ENCODE measurements at places on chromosomes 3 and 15.

GRCh38 chr3:186115239-186115996 lies 6.5 kb upstream of the ETV5 start:
- DNase-seq: no peak

DNA sequence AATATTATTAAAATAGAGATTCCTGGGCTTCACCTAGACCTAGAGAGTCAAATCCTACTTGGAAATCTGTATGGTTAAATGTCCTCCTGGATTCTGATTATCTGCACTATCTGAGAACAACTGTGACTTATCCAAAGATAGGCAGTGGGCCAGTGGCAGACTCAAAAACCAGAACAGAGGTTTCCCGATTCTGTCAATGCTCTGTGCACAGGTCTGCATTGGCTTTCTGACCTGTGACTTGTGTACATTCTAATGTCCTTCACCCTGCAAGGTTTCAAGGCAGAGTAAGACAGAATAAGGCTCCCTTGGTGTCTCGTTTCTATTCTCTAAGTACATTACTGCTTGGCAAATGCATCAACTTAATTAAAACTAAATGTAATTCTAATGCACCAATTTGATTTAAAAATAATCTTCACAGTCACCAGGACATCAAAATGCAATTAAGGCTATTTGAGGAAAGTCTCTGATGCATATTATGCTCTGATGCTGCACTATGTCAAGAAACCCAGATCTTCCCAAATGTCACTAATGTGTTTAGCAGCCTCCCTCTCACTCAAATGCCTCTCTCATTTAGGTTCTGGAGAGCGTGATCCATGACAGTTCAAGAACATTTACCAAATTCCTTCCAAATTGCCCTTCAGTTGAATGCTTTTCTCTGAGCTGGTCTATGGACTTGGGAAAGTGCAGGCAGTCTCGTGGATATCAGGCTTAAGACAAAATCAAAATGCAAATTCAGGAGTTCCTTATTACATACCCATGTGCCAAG lies 140.1 kb downstream of the STAC start:
- no peak for DNase-seq

- DNase-seq: no peak
Observed at GRCh38 chr3:143848704-143849103, 436 bp upstream of the SLC9A9 start.

- no peak for DNase-seq
Observed at GRCh38 chr3:73513260-73513659, 111.5 kb downstream of the PDZRN3 start.

GRCh38 chr3:168034152-168034928 lies 61.4 kb downstream of the GOLIM4 start:
- no peak for DNase-seq

DNA sequence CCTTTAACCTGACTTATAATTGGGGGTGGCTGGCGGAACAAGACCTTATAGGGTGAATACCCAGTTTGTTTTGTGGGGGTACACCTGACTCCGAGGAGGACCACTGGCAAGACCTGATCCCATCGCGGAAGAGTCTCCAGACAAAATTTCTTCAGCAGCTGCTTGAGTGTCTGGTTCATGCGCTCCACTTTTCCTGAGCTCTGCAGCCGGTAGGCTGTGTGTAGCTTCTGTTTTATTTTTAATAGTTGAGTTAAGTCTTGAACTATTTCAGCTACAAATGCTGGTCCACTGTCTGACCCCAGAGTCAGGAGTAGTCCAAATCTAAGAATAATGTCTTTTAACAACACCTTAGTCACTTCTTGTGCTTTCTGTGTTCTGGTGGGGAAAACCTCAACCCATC lies 21.2 kb upstream of the NOX5 start:
- DNase-seq: no peak

GRCh38 chr15:58704155-58704865 lies 45.2 kb downstream of the ADAM10 start:
- no peak for DNase-seq

DNA sequence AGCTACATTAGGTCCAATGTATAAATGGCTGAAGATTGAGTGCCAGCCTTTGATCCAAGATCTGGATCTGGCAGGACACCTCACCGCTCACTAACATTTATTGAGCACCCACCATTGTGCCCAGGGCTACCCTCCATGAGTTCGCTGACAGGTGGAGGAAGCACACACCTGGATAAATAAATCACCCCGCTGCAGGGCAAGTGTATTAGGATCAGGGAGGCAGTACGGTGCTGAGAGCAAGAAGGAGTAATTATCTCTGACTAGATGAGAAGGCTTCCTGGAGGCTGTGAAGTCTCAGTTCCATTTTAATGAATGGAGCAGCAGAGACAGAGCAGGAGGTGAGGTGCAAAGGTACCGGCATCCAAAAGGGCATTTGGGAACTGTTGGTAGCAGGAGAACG lies 104.1 kb downstream of the LIPC start:
- DNase-seq: no peak

- no peak for DNase-seq
Observed at GRCh38 chr3:54712539-54712938, 215.3 kb downstream of the LRTM1 start.

DNA sequence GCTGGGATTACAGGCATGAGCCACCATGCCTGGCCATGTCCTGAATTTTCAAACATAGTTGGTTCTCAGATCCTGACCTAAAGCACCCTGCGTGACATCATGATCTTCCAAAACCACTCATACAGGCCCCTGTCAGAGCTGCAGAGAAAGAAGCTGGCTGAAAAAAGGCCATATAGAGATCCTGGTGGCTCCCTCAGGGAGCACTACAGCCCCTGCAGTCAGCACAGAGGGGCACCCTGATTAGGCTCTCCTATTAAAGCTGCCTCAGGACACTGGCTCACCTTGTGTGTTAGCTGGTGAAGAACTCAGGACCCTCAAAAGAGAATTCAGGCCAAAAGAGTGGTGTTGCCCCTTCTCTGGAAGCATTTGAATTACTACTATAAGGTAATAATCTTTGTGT lies 249.7 kb upstream of the MCTP2 start:
- no peak for DNase-seq

- no peak for DNase-seq
Observed at GRCh38 chr15:26967719-26968269, 3.2 kb upstream of the GABRG3 start.

DNA sequence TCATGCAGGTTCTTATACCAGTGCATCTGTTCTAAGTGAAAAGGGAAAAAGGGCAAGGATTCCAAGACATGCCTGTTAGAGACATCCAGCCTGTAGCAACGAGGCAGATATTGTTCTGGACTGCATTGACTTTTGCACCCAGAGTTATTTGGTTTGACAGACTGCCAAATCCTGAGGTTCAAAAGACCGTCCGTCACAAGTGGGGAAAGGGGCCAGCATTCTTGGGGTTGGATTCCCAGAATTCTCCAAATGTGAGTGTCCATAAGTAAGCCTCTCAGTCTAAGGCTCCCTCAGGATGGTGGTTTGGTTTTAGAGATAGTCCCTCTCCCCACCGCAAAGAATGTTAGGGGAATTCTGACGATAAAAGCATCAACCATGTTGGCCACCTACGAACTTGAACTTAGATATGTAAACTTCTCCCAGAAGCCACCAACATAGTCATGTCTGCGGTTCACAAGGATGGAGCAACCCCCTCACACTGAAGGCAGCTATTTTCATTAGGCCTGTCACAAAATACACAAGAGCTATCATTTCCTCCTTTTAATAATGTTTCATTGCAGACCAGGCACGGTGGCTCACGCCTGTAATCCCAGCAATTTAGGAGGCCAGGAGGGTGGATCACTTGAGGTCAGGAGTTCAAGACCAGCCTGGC lies 13.6 kb upstream of the LACTB start:
- DNase-seq: no peak

DNA sequence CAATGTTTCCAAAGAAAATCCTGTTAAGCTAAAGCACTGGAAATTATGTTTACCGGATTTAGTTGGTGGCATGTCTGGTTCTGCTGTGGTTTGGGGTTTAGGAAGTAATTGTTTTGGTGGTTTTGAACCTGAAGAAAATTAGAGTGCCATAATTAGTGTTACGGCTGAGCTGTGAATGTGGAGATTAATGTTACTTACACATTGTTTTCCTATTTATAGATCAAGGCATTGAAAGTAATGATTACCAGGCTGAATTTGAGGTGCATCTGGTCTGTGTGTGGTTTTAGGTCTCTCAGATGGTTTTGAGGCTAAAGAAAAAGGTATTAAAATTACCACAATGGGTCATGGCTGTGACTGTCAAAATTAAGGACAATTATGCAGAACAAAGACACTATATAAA lies 128.9 kb downstream of the TFG start:
- DNase-seq: no peak

DNA sequence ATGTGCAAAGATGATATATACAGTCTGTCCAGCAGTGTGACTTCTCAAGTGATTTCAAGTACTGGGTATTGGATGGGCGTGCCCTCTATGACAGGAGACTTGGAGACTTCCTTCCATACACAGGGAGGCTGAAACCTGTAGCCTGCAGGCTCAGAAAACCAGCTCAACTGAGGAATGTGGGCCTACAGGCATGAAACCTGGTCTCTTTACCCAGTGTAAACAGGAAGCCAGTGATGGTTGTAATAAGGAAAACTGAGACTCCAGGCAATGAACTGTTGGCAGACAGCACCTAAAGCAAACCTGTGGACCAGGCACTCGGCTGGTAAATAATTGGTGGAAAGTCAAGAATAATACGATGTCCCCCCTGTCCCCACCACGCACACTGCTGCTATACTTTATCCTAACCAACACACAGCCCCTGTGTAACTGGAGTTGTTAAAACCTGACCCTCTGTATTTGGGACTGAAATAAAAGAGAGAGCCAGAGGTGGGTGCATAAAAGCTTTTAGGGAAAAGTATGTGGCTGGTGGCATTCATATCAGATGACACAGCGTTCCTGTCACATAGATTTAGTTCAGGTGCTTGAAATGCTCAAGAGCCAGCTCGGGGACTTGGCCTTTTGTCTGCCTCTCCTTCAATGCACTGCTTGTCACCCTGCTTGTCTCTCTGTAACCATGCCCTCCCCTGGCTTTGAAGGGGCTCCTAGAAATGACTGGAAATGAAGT lies 144.7 kb downstream of the TPRG1 start:
- no peak for DNase-seq

DNA sequence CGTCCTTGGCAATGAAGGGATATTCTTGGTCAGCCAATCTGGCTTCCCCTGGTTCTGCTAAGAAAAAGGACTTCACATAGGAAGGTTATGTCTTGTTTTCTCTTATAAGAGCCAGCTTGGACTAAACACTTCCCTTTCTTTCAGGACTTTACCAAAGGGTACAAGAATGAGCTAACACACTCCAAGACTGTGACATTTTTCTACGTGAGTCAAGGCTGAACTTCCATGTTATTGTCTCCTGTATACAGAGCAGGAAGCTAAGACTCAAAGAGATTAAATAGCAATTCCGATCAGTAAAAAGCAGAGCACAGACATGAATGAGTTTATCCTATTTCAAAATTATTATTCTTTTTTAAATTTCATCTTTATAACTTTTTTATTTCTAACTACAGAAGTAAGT lies 63.3 kb upstream of the STT3B start:
- no peak for DNase-seq

DNA sequence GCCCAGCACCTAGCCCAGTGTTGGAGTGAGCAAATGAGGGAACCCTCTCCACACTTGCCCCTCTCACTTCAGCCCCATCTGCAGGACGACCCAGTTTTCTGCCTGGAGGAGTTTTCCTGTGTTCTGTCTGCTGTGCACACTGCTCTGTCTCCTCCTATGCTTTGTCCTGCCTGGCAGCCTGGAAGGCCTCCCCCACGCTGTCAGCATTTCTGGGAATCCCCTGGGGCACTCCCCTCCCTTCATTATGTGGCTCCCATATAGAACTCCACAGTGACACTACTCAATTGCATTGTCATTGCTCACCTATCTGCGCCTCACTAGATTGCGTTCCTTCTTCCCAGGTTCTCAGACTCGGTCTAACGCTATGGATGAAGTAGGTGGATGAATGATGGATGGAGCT lies 13.9 kb downstream of the CLSTN2 start:
- no peak for DNase-seq

DNA sequence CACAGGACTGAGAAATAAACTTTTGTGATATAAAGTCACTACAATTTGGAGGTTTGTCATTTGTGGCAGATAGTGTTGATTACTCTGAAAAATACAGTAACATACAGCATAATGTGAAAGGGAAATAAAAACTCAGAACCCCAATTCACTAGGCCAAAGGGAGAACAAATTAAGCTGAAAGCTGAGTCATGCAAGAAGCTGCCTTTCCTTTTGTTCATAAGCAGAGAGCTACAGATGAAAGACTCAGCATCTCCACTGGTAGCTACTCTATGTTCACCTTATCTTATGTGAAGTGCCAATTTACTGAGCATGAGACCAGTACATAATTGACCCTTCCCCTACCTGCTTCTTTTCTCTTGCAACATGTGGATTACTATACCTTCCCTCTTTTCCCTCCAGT lies 19.3 kb upstream of the SLTM start:
- no peak for DNase-seq

DNA sequence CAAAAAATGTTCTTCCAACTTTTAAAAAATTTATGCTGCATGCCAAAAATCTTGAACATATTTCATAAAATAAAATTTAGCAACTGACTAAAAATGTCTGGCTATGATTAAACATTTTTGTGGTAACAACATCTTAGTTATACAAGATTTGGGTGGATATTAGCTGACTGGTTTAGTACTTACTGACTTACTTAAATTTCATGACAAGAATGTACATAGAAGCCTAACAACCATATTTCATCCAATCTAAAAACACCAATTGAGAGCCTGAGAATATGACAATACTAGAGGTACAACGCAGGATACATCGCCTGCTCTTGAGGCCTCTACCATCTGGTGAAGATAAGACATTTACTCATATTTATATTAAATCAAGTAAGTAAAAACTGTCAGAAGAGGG lies 34.6 kb downstream of the GNB4 start:
- DNase-seq: no peak

- no peak for DNase-seq
Observed at GRCh38 chr3:44661189-44661588, 12.7 kb downstream of the ZNF35 start.

DNA sequence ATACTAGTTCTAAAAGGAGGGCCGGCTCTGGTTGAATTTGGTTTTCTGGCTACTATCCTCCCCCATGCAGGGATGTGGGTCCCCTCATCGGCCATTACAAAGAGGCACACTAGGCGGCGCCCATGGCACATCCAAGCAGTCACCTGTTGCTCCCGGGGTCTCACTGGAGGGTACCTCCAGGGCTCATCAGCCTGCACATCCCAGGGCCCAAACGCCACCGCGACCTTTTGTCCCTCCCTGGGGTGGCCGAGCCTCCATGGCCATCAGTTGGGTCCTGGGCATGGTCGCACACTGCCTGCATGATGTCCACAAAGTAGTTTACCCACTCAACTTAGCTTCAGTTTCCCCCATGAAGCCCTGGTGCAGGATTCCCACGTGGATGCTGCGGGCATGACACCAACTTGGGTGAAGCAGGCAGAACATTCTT lies 28.3 kb downstream of the IDH3A start:
- no peak for DNase-seq

Data from anterior cingulate cortex (tissue), 58 donors.